ENCODE measurements at places on chromosomes 2 and 18. TPM values are rescaled to one million over a fixed set of nuclear protein-coding genes. Genes with fewer than 3 reads are reported as not detected.

ATOH8 gene
- 29.6 TPM for total RNA-seq

DNA sequence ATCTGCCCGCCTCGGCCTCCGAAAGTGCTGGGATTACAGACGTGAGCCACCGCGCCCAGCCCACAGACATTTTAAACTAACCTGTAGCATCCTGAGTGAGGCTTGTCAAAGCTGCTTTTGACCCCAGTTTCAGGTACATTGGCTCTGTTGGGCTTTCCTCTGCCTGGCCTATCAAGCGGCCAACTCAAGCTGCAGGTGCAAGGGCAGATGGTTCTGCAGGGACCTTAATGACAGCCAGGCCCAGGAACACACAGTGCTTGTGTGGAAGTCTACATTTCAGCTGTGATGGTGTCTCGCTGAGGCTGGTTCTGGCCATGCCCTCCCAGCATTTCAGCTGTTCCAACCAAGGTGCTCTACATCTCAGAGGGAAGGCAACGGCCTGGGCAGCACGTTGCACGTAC, 18.4 kb downstream of the INPP4A start:
- no peak for DNase-seq

GNLY gene
- total RNA-seq, result 2.3 TPM

DNA sequence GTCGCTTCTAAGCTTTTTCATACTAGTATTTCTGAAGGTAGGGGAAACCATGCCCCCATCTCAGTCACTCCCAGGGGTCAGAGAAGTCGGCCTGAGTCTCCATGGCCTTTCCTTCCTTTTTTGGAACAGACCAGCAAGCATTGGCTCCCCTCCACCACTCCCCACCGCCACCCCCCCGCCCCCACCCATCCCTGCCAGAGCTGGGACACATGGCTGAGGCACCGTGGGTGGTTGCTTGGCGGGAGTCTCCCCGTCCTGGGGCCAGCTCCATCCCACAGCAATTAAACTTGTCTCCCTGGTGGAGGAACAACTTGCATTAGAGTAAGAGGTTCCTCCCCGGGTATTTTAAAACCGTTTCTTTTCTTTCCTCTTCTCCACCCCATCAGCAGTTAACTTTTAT, 100.8 kb upstream of the TFPI start:
- no peak for DNase-seq

NETO1 gene
- total RNA-seq, result not detected

Data from left ventricle myocardium superior (tissue), 1 donor.